Stimulated activated CD4-positive, alpha-beta T cell treated with anti-CD3 and anti-CD28 coated beads, Interleukin-1b, Interleukin-23, amount 100 ng/mL, for 1 hour (primary cell): ENCODE measurements at places on chromosomes 11 and 22.

- DNase-seq = no peak
Observed at GRCh38 chr11:106327134-106327533, 249.7 kb downstream of the AASDHPPT start.

GRCh38 chr11:16359369-16359768 is 3.0 kb upstream of the SOX6 start:
- DNase-seq = no peak

GRCh38 chr11:111770581-111771134 is 4.5 kb upstream of the PPP2R1B start:
- DNase-seq = no peak

DNA sequence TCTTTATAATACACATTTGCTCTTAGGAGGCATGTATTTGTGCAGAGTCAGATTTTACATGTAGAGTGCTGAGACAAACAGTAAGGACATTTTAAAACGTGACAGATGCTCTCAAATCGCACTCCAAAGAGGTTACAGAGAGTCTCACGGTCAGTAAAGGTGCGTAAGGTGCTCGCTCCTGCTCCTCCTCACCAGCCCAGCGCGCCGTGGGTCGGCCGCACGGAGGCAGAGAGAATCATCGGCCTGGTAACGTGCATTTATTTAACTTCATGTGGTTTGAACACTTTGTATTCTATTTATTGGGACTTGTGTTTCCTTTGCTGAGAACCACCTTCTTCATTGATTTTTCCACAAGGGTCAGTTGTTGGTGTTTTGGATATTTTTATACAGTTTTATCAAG is 900.1 kb downstream of the BRD1 start:
- no peak for DNase-seq

DNA sequence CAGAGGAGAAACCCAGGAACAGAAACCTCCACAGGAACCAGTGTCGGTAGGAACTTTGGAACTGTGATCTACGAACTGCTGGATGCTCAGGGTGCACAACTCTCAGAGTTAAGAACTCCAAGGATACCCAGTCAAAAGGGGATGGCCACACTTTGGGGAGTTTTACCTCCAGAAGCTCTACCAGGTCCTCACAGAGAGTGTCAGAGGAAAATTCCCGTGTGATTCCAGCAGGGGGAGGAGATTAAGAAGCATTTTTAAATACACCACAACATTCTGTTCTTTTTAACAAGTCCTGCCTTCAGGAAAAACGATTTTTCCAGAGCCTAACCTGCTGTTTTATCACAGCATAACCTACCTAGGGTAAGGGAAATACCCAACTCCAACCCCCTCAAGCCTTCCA is 104.0 kb downstream of the SOX6 start:
- no peak for DNase-seq

DNA sequence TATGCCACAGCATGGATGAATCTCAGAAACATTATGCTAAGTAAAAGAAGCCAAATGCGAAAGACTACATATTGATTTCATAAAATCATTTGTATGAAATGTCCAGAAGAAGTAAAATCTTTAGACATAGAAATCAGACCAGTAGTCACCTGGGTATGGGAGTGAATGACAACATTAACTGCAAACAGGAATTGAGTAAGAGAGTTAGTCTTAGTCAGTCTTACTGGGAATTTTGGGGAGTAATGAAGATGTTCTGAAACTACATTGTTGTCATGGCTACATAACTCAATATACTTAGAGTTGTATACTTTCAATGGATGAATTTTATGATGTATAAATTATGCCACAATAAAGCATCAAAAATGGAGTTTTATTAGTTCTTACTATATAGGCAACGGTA is 107.8 kb upstream of the CHORDC1 start:
- DNase-seq = no peak

GRCh38 chr11:66068923-66069714 is 953 bp upstream of the PACS1 start:
- no peak for DNase-seq

- DNase-seq = no peak
Observed at GRCh38 chr11:28657378-28658030, 549.3 kb downstream of the METTL15 start.

DNA sequence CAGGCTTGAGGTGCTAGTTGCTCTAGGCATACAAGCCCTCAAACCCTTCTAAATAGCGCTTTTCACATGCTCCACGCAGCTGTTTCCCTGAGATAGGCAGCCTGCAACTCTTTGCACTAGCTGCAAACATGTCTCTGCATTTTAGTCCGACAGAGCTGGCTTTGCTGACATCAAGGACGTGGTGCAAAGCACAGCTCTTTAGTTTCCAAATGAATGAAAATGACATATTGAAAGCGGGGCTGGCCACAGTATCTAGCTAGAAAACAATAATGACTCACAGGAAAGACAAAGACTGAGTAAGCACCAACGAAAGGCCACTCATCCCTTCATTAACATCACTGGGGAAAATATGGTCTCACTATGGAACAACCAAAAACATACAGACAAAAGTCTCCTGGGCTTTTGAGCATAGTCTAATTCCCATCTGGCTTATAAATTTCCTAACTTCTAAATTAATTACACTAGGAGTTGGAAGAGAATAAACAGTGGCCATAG is 15.3 kb upstream of the ZC3H12C start:
- DNase-seq = no peak

- DNase-seq = no peak
Observed at GRCh38 chr11:12723421-12724300, 49.4 kb downstream of the TEAD1 start.

DNA sequence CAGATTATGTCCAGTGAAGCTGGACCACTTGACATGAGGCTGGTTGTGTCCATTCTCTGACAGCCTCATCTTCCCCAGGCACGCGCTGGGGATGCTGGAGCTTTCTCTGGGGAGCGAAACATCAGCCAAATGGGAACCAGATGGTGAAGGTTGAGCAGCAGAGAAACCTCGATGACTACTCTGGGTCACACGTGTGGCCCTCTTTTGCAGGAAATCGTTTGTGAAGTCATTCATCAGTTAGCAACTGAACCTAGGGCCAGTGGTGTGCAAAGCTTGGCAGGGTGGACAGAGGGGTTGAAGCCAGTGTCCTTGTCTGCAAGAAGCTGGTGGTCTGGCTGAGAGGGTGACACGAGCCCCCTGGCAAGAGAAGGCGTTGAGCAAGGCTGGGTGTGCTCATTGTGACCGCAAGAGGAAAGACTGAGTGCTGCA is 109.8 kb downstream of the ZBTB16 start:
- DNase-seq = no peak

DNA sequence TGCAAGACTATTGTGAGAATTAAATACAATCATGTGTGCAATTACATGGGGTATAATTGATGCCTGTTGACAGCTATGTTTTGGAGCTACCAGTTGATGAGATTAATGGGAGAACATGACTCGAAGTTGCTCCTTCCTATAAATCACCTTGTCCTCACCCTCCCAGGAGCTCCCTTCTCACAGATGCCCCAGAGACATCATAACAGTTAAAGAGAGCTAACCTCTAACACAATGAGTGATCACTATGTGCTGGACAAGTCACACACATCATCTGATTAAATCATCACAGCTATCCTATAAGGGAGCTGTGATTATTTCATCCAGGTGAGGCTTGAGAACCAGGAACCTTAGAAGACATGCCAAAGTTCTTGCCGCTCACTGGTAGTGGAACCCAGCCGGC is 394.2 kb downstream of the NTM start:
- no peak for DNase-seq

GRCh38 chr11:121321614-121322243 is 29.2 kb downstream of the SC5D start:
- no peak for DNase-seq

- DNase-seq = no peak
Observed at GRCh38 chr11:113684496-113684895, 21.6 kb downstream of the TMPRSS5 start.

DNA sequence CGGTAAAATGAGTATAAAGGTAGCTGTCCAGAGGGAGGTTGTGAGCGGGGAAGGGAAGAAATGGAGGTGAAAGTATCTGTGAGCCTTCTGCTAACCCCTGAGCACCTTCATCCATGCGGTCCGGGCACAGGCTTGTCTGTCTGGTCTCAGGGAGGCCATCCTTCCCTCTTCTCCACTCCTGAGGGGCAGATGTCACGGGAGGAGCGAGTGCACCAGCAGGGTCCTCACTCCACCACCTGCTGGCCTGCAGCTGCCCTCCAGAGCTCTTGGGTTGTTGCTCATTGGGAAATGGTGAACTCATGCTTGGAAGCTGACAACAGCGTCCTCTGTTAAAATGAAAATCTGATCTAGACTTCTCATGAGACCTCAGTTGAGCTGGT is 33.8 kb upstream of the WNT11 start:
- no peak for DNase-seq

GRCh38 chr22:44338906-44339305 is 26.2 kb upstream of the SHISAL1 start:
- no peak for DNase-seq

DNA sequence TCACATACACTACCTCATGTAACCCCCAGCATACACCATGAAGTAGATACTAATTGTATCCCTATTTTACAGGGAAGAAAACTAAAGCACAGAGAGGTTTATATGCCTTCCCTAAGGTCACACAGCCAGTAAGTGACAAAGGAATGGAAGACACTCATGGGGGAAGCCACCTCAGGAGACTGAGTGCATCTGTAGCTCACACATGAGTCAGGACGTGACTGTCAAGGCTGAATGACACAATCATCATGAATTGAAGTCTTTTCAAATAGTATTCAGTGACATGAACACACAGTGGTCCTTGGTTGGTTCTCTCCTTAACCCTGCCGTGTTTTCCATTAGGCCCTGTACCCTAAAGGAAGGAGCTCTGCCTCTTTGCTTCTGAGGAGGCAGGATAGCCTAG is 463.0 kb downstream of the NTM start:
- no peak for DNase-seq

DNA sequence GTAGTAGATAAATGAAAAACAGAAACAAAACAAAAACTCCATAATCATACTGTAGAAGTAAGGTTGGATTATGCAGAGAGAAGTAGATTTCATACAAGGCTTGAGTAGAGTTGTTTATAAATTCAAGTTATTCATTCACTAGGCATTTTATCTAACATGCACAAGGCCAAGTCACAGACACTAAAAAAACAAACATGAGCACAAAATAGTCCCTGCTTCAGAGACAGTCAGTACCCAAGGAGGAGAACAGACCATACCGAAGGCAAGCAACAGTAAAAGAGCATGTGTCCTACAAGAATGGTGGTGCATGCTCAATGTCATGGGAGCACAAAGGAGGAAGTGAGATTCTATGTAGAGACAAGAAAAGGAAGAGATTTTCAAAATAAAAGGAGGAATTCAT is 796.5 kb upstream of the LRRC4C start:
- DNase-seq = no peak

GRCh38 chr11:105507496-105508254 is 102.2 kb upstream of the GRIA4 start:
- DNase-seq = no peak

DNA sequence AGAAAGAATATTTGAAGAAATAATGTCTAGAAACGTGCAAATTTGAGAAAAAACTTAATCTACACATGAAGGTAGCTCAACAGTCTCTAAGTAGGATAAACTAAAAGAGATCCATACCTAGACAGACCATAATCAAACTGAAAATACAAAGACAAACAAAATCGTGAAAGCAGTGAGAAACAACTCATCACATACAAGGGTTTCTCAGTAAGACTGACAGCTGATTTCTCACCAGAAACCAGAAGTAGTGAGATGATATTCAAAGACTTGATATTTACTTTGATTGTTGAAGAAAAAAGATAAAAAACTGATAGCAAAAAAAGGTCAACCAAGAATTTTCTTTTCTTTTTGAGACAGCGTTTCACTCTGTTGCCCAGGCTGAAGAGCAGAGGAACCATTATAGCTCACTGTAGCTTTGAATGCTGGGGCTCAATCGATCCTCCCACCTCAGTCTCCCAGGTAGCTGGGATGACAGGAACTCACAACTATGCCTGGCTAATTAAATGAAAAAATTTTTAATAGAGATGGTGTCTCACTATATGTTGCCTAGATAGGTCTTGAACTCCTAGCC is 17.4 kb downstream of the NPAT start:
- no peak for DNase-seq

- no peak for DNase-seq
Observed at GRCh38 chr11:113197446-113197845, 116.9 kb upstream of the TTC12 start.

- DNase-seq = no peak
Observed at GRCh38 chr11:86926975-86927374, 28.2 kb downstream of the FZD4 start.

- DNase-seq = no peak
Observed at GRCh38 chr11:77143405-77144020, 15.5 kb downstream of the MYO7A start.

DNA sequence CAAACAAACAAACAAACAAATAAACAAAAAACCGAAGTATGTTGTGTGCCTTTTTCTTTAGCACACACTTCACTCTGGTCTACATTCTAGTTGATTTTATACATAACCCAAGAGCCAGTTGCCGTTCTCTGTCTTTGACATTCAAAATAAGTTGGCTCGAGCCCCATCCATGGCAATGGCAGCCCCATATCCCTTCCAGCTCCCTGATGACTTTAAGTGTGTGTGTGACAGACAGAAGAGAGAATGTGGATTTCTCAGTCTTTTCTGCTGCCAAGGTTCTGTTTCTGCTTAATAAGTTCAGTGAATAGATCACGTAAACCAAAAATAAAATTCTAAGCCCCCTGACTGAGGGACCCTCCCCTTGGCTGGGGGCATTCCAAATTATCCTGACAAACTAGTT is 100.6 kb upstream of the TENM4 start:
- no peak for DNase-seq

DNA sequence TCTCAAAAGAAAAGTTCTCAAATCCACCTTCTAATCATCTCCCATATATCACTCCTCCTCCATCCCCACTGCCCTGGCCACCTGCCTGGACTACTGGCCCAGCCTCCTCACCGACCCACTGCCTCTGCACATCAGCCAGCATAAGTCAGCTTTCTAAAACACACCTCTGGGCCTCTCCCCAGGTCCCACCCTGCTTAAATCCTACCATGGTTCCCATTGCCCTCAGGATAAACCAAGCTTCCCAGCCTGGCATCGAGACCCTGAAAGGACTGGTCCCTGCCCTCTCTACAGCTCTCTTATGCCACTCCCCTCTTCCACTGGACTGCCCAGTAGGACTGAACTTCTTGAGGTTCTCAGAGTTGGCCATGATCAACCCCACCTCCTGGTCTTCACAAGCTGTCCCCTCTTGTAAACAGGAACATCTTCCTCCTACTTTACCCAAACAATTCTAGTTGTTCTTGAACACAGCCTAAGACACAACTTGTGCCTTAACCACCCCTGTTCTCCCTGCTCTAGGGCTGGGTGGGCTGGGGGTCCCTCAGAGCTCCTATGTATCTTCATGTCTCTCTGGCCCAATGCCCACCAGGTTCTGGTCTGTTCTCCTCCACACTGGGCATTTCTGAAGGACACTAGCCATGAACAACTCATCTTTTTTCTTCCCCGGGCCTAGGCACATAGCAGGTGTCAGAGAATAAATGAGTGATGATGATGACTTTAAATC is 12.6 kb upstream of the P2RY6 start:
- DNase-seq = no peak

DNA sequence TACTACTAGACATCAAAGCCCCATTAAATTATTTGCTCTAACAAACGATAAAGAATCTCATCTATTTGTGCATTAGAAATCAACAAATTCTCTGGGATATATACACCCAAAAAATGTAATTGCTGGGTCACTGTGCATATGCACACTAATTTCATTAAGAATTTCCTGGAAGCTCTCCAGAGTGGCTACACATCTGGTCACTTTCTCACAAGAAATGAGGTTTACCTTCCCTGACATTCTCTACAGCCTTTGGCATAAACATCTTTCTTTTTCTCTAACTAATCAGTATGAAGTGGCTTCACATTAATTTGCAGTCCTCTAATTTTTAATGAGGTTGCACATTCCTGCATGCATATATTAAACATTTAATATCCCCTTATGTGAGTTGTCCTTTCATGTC is 150.8 kb upstream of the ANO5 start:
- no peak for DNase-seq
